ENCODE measurements at places on chromosomes 2 and 18.

- DNase-seq = no peak
These were observed 41.2 kb downstream of the SLC9A4 start for GRCh38 chr2:102514061-102514785.

- DNase-seq = no peak
These were observed 63.6 kb downstream of the ACKR3 start for GRCh38 chr2:236633219-236633570.

- DNase-seq = no peak
These were observed 184.2 kb upstream of the ACAA2 start for GRCh38 chr18:49997558-49997957.

DNA sequence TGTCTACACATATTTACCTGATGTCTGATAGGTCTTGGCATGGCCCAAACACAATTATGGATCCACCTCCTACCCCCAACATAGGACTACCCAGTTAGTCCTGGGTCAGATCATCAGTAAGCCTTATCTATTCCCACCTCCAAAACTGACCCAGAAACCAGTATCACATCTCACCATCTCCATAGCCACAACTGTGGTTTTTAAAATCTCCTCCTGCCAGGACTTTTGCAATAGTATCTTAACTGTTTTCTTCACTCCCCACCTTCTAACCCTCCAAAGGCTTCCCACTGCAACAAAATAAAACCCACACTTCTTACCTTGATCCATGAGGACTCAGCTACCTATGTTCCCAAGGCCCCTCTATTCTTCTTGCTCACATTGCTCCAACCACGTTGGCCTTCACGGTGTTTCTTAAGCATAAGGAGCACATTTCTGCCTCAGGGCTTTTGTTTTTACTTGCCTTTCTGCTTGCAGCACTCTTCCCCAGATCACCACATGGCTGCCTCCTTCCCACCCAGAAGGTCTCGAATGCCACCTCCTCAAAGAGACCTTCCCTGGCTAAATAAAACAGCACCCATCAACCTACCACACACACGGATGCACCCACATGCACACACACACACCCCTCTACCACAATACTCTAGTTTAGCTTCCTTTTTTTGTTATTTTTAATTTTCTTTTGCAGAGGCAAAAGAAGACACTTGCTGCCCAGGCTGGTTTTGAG is 125.9 kb upstream of the SLC1A4 start:
- no peak for DNase-seq

DNA sequence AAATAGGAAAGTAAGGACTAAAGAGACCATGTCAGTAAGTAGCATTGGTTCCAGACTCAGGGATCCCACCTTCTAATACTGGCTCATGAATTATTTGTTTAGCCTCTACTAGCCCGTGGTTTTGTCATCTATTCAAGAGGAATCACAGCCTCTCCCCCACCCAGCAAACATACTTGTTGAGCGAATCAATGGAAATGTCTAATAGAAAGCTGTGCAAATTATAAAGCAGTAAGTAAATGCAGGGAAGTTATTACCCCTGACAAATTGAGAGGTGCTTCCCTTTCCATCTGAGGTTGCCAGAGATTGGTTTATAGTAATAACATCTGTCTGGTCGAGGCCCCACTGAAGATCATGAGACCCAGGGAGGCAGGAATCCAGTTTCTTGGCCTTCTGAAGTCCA is 219.3 kb upstream of the OSR1 start:
- no peak for DNase-seq

DNA sequence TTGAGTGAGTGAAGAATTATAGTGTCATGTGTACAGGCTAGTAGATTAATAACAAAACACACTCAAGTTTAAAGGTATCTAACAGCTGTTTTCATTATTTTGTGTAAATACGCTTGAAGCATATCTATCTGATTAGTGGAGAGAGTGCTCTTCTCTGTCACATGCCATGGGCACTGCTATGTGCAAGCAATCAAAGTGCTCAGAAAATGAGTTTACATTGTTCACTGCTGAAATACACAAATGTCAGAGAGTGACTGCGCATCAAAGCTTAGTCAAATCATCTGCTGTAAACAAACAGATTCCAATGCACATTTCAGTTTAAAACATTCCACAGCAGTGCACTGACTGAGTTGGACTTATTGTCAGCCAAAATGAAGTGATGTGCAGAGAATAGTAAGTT is 423.4 kb downstream of the ZEB2 start:
- no peak for DNase-seq

- DNase-seq = no peak
These were observed 5.8 kb downstream of the ARHGAP25 start for GRCh38 chr2:68740400-68740914.

GRCh38 chr2:108806371-108807113 is 20.0 kb downstream of the CCDC138 start:
- DNase-seq = no peak

- DNase-seq = peak; percentile 66
These were observed at the start of gene ITGA6 for GRCh38 chr2:172427256-172427989. ITGA6 (plus strand) TSS chr2:172427586.

- DNase-seq = no peak
These were observed 75.1 kb downstream of the PLEKHM3 start for GRCh38 chr2:207950063-207950760.

GRCh38 chr18:21479721-21480120 is 120.8 kb downstream of the ESCO1 start:
- DNase-seq = no peak

GRCh38 chr2:43569921-43570320 is 25.9 kb downstream of the THADA start:
- DNase-seq = no peak
